ENCODE measurements at places on chromosomes 3 and 15.

GRCh38 chr3:115861166-115861733 lies 237.9 kb downstream of the GAP43 start:
- DNase-seq = no peak

GRCh38 chr3:152376351-152377183 lies 107.8 kb downstream of the MBNL1 start:
- peak; percentile 7 for DNase-seq

GRCh38 chr3:48848816-48849515 lies 1.3 kb upstream of the PRKAR2A start:
- DNase-seq = no peak

DNA sequence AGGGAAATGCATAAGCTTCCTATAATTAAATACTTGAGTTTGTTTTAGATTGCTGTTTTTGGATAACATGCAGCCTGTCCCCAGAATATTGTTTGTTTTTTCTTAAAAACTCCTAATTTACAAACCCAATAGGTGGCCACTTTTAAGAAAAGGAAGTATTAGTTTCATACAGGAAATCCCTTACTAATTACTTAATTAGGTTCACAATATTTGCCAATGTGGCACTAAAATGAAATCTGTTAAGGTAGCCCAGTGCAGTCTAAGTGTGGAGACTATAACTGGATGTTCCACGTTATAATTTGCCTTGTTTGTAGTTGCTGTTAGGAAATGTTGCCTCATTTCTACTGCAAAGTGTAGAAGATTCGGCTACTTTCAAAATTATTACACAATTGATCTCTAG lies 195.8 kb downstream of the BBX start:
- DNase-seq = no peak

DNA sequence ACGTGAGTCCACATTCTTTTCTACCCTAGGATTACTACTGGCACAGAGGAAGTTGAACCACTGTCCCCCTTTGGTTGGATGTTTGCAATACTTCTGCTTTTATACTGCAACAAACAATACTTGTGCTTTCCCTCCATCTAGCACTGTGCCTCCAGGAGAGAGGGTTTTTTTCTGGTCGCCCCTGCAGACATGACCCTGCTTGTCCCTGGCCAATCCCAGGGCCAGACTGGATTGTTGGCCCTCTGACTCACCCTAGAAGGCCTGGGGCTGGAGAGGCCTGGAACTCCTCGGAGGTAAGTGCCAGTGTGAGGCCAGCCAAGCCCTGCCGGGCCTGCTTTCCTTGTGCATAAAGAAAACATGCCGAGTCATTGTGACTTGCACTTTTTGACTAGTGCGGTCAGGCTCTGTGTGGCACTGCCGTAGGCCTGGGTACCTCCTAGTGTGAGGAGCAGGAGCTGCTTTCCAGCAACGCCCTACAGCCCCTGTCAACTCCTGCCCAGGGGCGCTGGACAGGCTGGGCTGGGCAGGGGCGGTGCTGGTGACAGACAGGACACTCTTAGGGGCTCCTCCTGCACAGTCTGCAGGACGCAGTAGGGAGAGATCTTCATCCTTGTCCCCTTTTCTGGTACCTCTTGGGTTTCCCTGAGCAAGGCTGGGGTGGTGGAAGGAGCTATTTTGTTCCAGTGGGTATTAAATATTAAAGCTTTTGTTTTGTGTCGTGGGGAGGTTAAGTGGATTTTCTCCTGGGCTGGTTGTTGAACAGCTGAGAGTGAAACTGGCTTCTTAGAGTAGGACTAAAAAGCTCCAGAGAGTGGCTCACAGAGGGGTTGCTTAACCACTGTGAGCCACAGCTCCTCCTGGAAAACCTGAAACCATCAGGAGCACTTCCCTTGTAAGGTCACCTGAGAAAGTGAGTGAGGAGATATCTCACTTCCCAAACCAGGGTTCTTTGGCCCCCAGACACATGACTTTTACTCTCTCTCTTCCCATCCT lies 14.4 kb upstream of the TKT start:
- DNase-seq = no peak

DNA sequence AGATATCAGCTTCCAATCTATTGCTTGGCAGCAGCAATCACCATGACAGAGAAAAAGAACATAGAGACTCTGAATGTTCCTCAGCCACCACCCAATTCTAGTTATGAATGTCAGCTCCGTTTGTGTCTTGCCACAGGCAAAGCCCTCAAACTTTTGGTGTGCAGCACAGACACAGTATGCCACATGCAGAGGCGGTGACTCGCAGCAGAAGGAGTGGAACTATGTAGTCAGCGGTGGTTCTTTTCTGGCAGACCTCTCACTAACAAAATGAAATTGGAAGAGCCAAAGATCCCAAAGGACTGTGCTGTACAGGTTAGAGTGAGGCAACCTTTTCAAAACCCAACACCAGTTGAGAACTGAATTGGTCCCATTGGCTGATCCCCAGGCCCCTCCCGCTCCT lies 220.9 kb downstream of the SLC9A9 start:
- DNase-seq = no peak

GRCh38 chr3:156535162-156535627 lies 19.7 kb downstream of the SSR3 start:
- DNase-seq = no peak

GRCh38 chr15:92158426-92158825 lies 235.3 kb upstream of the ST8SIA2 start:
- DNase-seq = no peak

DNA sequence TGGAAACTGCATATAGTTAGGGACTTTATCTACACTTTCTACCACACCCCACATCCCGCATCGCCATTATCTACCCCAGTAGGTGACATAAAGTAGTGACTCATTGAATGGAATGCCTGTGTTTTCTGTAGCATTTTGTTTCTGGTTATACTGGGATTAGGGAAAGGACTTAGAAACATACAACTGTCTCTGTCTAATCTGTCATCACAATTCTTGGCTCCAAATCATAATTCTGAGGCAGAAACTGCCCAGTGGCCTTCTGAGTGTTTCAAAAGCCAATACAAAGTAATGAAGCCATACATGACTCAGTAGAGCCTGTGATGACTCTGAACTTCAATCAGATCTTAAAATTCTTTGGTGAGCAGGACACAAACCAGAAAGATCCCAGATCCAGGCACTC lies 115.7 kb upstream of the CHRM5 start:
- no peak for DNase-seq

DNA sequence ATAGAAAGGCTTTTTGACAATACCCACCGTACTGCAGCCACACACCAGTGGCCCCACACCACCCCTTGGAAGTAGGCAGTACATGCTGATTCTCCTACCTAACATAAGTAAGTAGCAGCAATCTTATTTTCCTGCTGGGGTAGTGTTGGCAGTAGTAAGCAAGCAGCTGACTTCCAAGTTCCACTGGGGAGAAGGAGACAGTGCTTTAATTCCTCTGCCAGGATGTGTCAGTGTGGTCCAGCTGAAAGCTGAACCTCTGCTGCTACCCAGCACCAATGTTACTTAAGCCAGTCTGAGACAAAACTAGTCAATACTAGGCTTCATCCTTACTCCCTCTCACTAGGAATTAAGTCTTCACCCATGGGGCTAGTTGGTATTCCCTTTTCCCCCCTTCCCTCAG lies 74.7 kb downstream of the DZIP3 start:
- no peak for DNase-seq

DNA sequence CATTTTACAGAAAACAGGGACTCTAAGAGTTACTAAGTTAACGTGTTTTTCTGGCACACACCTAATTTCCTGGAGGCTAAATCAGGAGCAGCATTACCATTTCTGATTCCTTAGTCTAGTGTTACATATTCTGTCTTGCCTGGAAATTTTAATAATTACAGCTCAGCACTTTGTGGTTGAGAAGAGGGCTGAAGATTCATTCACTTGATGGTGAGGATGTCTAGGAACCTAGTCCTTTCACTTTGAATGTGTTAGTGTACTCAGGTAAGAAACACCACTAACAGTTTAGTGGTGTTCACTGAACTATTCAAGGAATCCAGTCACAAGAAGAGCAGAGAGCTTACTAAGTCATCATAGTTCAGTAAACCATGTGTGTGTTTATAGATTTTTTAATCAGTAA lies 102.8 kb downstream of the STT3B start:
- DNase-seq = no peak

DNA sequence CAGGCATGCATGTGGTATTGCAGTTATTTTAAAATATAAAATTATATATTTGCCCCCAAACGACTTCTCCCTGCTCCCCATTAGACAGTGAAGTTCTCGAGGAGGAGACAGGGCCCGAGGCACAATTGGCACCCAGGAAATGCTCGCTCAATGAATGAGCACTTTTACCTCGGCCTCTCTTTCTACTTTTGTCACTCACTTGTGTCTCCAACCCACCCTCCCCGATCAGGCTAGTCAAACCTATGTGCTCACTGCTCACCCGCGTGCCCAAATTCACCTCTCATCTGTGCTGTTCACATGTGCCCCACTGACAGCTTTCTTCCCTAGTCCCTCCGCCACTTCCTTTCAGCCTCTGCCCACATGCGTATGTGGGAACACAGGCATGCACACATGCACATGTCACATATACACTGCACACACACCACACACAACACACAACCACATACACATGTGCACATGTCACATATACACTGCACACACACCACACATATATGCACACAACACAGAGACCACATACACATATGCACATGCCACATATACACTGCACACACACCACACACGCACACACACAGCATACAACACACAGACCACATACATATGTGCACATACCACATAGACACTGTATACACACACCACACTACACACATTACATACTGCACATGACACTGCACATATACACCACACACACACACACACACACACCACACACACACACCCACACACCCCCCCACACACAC lies 46.3 kb upstream of the DLG1 start:
- DNase-seq = no peak

DNA sequence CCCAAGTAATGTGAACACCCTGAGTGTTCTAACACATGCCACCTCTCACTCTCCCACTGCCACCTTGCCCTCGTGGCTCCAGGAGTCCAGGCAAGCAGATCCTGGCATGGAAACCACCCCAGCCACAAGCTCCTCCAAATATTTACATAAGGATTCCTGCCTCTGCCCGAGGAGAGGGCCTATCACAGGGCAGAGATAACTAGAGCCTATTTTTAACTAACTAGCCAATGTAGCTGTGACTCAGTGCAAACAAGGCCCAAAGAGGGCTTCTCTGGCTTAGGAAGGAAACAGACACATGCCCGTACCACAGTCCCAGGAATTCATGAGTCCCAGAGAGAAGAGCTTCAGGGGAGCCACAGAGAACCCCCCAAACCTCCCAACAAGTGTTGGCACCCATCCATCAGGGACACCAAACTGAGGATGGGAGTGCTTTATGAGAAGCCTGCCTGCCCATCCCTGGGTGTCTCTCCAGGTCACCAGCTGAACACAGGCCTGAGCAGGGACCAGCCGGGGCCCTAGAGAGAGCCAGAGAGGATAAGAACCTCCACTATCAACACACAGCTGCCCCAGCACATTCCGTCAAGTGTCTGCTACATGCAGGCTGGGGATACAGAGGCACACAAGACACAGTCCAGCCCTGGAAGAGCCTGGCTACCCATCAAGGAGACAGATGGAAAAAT lies 9.2 kb downstream of the FYCO1 start:
- no peak for DNase-seq

- DNase-seq = no peak
Observed at GRCh38 chr3:5195605-5196004, 8.1 kb downstream of the EDEM1 start.

DNA sequence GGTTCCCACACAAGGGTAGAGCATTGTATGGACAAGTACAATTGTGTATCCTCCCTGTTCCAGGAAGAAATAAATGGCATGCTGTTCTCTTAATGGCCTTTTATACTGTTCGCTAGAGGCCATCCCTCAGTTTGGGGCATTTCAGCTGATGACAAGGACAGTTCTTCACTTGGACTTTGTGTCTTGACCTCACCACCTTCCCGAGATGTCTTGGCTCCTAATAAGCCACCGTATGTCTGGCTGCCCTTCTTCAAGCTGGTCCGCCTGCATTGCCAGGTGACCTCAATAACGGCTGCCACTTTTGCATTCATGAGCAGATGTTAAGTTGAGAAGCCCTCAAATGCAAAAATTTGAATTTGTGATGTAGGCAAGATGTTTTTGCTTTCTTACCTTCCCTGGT lies 24.1 kb downstream of the ZBTB38 start:
- no peak for DNase-seq

- DNase-seq = no peak
Observed at GRCh38 chr3:153600896-153601295, 438.9 kb downstream of the RAP2B start.

DNA sequence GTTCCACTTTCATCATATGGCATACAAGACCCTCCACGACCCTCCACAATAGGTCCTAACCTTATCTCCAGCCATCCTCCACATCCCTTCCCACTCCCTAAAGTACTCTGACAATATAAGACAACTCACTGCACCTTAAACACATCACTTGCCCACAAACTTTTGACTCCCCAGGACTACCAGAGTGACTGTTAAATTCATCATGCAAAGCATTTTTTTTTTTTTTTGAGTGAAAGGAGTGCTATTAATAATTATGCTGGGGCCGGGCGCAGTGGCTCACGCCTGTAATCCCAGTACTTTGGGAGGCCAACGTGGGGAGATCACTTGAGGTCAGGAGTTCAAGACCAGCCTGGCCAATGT lies 55.8 kb downstream of the OSBPL10 start:
- DNase-seq = no peak

DNA sequence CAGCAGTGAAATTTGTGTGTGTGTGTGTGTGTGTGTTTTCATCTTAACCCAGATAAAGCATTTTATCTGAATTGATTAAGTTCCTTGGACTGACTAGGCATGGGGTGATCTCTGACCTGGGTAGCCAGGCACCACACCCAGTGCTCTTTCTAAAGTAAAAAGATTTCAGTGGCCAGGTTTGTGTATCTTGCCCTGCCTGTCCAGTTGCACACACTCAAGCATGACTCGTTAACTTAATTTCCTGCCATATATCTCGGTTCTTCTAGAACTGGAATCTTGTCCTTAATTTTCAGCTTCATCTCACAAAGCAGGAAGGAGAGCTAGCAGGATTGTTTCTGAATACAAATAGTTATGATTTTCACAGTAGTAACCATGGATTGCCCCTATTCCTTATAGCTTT lies 17.0 kb downstream of the TM4SF18 start:
- no peak for DNase-seq

- DNase-seq = no peak
Observed at GRCh38 chr3:102235679-102236078, 199.1 kb upstream of the ZPLD1 start.

- DNase-seq = no peak
Observed at GRCh38 chr3:99895131-99895696, 77.6 kb downstream of the CMSS1 start.

GRCh38 chr3:195876297-195877064 lies 31.9 kb downstream of the TNK2 start:
- no peak for DNase-seq

DNA sequence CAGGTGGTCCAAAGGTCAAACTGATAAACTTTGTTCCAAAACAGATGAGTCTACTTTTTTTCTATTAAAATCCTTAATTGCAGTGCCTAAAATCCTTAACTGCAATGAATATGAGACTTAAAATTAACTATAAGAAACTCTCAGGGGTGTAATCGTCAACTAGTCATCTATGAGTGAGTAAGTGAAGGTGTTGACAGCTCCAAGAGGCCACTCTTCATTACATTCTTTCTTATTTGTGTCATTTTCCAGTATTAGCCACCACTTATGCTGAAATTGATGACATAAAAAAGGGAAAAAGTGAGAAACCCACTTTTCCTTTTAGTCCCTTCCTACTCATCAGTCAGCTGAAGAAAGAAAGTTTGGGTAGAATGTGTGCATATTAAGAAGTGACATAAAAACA lies 12.6 kb upstream of the NPAP1 start:
- no peak for DNase-seq

GRCh38 chr3:127535106-127535785 lies 55.3 kb downstream of the TPRA1 start:
- DNase-seq = no peak

GRCh38 chr3:187942658-187943241 lies 197.5 kb upstream of the BCL6 start:
- no peak for DNase-seq

Measured in GM12892 (cell line).